ENCODE measurements at places on chromosomes 7 and 10. TPM values are rescaled to one million over a fixed set of nuclear protein-coding genes. Genes with fewer than 3 reads are reported as not detected.

DNA sequence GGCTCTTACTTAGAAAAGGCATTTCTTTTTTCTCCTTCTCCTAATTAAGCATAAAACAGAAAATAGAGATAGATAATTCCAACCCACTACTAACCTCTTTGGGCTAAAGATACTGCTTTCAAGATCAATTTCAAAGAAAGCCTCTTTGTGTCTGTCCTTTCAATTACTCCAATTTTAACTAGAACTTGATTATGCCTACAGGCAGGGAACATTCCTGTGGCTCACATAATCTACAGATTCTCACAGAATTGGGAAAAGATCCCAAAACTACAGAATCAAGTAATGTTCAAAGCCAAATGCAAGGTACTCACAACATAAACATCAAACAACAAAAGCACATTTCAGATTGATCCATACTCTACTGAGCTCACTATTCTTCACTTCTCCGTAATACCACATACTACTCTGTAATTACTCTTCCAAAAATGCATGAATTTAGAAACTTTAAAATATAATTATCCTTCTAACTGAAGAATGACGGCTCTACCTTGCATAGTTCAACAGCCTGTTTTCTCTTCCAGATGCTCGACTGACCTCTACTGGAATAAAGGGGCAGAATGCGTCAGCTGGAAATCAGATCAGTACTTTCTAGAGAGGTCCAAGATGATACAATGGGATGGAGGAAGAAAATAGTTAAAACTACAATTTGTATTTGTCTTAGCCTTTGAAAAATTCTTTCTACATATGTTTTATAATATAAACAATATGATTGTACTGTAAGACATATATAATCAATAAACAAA, 3.9 kb downstream of the MTERF1 start:
- no peak for DNase-seq

KCNMA1 gene
- 0.69 TPM for total RNA-seq

TRIM73 gene
- total RNA-seq: 0.20 TPM

DNA sequence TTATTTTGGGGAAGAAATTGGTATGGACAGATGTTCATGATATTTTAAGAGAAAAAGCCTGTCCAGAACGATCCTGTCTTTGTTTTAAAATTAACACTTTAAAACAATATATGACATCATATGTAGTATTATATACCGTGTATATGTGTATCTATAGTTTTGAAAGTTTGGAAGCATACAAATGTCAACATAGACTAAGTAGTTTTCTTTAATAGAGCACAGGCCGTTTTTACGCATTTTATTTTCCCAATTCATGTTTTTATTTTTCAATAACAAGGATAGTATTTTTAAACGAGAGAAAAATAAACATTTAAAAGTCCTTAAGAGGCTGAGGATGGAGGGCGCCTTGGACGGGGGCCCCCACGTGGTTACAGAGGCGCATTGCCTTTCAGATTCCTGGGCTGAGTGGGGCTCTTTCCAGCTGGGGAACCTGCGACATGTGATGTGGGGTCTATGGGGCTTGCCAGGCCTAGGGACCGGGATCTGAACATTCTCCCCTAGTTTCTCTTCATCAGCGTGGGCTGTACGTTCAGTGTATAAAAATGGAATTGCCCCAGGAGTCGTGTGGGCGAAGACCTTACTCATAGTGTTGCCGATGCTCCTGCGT, 127.8 kb upstream of the ZNF746 start:
- peak; percentile 84 for DNase-seq

- DNase-seq: no peak
Measured at GRCh38 chr10:1097436-1097835, 41.3 kb downstream of the WDR37 start.

GIMAP6 gene
- total RNA-seq: not detected

- no peak for DNase-seq
Measured at GRCh38 chr7:951881-952547, 2.5 kb downstream of the ADAP1 start.

DNA sequence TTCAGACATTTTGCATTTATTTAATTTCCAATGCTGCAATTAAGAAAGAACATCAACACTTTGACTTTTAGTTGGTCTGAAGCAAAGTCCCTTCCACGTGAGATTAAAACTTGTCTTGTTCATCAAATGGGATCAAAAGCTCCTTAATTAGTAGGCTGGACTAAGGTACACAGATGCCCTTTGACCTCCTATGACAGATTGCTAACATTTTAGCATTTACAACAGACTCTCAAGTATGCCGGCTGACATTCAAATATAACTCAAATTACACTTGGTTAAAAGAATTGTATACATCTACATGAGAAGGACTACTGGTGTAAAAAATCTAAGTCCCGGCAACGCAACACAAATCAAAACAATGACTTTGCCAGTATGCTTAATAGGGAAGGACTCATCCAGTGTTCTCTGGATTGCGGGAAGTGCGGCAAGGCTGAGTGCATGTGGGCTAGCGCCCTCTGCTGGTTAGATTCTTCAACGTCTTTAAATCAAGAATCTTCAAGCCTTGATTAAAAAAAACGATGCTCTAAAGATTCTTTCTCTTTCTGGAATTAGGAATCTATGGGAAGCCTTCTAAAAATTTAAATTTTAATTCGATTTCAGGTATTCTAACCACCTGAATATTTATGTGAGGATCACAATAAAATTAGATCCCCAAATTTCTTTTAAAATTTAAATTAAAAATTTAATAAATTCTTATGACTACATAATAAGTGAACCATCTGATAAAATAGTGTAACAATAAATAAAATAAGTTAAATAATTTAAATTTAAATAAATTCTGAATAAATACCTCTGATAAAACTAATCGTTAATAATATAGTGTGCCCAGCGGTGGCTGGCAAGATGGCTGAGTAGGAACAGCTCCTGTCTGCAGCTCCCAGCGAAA, 444.7 kb downstream of the DGKB start:
- peak; percentile 72 for DNase-seq

GRCh38 chr7:7203813-7204575, 21.6 kb downstream of the C1GALT1 start:
- no peak for DNase-seq

HABP2 gene
- not detected for total RNA-seq
